ENCODE measurements at places on chromosomes 4 and X. TPM values are rescaled to one million over a fixed set of nuclear protein-coding genes. Genes with fewer than 3 reads are reported as not detected.

The SH3BP2 gene
- total RNA-seq, result 4.8 TPM

The GABRG1 gene
- not detected for total RNA-seq

The CT45A2 gene
- not detected for total RNA-seq

The RNF212 gene
- total RNA-seq, result 2.8 TPM
